ENCODE measurements at places on chromosomes 3 and 15. TPM values are rescaled to one million over a fixed set of nuclear protein-coding genes. Genes with fewer than 3 reads are reported as not detected.

IQCF6 gene
- total RNA-seq, result not detected

TMEM212 gene
- not detected for total RNA-seq

MESP1 gene
- total RNA-seq, result 0.22 TPM

GOLGA6L7 gene
- not detected for total RNA-seq

IGSF10 gene
- not detected for total RNA-seq

GRCh38 chr3:112303764-112304325 is 9.8 kb upstream of the SLC9C1 start:
- peak; percentile 28 for DNase-seq

GRCh38 chr3:46110701-46111493 is 83.6 kb upstream of the XCR1 start:
- DNase-seq, result no peak

DNA sequence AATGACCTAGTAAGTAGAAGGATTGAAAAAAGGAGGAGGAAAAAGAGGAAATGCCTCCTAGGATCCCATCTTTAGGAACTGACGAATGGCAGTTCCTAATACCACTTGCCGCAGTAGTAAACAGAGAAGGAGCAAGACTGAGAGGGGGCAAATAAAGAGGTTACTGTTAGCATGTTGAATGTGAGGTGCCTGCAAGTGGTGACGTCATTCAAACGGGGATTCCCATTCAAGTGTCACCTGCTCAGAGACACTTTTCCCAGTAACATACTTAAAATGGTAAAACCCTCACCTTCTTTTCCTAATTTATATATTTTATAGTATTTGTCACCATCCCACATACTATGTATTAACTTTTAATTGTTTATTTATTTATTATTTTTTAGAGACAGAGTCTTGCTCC is 178.9 kb downstream of the IL5RA start:
- no peak for DNase-seq

DNA sequence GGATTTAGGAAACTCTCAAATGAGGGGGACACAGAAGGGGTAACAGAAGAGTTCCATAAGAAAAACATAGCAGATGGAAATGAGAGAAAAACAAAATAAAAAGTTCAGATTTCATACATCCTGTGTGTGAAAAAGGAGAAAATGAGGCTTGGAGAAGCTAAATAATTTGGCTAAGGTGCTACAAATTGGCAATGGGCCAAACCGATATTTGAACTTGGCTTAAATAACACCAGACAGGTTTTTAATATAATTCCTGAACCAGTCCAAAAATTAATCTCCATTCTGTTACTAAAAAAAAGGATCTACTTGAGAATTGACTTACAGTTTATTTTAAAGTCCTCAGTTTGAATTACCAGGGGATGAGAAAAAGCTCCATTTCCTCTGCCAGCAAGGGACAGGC is 342.9 kb upstream of the DPH6 start:
- no peak for DNase-seq

DNA sequence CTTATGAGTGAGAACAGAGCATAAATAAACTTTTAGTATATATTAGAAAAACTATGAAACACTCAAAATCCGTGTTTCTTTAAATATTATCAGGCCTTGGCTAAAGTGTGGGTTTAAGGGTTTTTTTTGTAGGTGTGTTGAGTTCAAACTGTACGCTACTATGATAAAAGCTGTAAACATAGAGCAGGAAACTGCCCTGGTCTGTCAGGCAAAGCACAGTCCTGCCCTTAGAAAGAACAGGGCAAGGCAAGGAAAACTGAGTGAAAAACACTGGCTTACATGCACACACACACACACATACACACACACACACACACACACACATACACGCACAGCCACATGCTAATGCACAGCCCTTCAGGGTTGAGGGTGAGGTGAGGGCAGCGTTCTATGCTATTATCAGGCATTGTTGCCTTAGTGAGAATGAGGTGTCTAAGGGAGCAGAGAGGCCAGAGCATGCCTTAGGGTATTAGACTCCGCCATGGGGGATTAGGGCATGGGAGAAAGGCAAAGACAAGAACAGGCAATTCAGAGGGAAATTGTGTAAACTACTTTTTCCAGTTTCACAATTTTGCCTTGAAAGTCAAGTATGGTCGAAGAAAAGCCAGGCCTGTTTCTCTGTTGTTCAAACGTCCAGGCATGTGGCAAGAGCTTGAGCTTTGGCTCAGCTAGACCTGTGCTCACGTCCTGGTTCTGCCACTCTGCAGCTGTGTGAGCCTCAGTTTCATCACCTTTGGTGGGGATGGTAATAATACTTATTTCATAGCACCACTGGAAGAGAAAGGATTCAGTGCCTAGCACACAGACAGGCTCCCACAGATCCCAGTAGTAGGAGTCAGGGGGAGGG is 36.3 kb upstream of the TPM1 start:
- DNase-seq, result no peak

DNA sequence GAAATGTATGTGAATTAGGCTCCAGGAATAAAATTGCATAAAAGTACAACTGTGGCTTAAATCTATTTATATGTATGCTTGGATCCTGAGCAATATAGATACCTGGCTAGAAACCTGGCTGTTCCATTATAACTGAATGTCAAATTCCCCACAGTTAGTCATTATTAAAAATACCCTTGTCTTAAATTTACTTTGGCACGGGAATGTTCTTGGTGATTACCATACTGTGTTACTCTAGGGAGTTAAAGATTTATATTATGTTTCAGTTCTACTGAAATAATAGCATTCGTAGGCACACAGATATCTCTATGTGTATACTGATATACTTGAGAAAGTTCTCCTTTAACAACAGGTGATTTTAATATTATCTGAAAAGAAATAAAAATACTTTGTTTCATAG is 394.1 kb downstream of the PTPRG start:
- no peak for DNase-seq

GRCh38 chr3:128195802-128196201 is 42.5 kb downstream of the EEFSEC start:
- DNase-seq, result no peak

GRCh38 chr3:16181361-16181760 is 6.9 kb downstream of the GALNT15 start:
- no peak for DNase-seq

DNA sequence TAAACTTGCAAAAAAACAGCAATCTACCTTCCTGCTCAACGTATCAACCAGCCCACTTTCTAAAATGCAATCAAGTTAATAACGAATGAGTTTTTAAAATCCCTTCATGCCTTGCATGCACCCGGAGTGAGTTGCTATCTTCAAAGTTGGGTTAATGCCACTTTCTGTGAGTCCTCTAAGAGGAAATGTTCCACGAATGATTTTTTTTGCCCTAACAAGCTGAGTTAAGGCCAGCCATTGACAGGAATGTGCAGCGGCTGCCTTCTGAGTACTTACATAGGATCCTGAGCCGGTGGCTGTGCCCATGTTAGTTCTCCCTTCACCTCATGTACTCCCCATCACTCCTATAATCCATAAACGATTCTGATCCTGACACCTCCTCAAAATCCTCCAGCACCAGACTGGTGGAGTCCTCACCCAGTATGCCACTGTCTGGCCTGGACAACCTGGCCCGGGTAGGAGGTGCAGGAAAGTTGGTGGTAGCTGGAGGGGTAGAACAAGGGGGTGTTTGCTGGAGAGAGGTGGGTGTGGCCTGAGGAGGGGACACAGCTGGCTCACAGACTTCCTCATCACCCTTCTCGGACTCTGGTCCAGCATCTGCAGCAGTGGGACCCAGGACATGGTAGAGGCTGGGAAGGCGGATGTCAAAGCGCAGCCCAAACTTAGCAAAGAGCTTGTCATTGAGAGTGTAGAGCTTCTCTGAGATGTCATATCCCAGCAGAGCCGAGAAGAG is 12.4 kb downstream of the POPDC2 start:
- DNase-seq, result no peak

GRCh38 chr15:70504299-70504951 is 258.9 kb downstream of the UACA start:
- DNase-seq, result peak; percentile 71

GRCh38 chr15:86691091-86691663 is 611.5 kb downstream of the AGBL1 start:
- DNase-seq, result no peak

Measured in CD4-positive, alpha-beta T cell (primary cell).